Caki2 (cell line): ENCODE measurements at places on chromosomes 7 and 10. TPM values are rescaled to one million over a fixed set of nuclear protein-coding genes. Genes with fewer than 3 reads are reported as not detected.

GRCh38 chr7:150946421-150947240, 31.5 kb downstream of the KCNH2 start:
- DNase-seq = no peak

GRCh38 chr10:110661292-110661691, 17.2 kb downstream of the RBM20 start:
- no peak for DNase-seq

The PRKG1 gene
- not detected in 2 replicates for total RNA-seq

The HNRNPH3 gene
- 1.5 and 18.9 TPM in 2 replicates for total RNA-seq

DNA sequence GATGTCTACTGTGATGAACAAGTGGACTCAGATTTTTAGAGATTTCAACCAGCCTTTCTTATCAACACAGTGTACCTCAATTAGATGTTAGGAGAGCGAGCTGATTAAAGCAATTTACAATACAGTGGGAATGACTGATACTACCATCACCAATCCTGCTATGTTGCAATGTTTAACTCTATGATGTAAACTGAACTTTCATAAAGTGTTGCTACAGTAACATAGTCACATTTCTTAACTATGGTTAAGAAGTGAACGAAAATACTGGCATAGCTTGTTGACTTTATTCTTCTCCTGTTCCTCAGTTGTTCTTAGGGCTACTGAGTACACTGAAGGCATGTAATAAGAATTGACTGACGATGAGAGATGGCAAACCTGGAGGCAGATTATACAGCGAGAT, 139.8 kb downstream of the MYOF start:
- no peak for DNase-seq

The BCAP29 gene
- total RNA-seq = 16.7 and 29.8 TPM in 2 replicates

DNA sequence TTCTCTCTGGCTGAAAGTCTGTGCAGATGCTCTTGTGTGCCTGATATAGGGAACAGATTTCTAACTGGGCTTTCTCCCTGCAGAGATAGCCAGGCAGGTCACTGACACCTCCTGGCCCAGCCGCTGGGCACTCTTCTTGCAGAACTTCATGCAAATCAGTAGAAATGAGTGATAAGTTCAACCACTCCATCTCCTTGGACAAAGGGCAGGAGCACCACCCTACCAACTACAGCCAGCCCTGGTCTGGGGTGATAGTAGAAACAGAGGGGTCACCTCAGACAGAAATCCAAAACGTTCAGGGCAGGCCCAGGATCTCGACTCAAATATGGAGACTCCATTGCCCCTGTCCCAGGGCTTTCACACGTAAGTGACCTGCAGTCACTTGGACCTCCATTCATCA, 917.8 kb upstream of the ZNF722 start:
- DNase-seq = no peak

- no peak for DNase-seq
These were observed 130.4 kb downstream of the KIAA1217 start for GRCh38 chr10:24339387-24339786.
